ENCODE measurements at places on chromosomes 6 and 20. TPM values are rescaled to one million over a fixed set of nuclear protein-coding genes. Genes with fewer than 3 reads are reported as not detected.

MOXD1 gene
- total RNA-seq: 1.6 TPM

OPRL1 gene
- 0.48 TPM for total RNA-seq

DNA sequence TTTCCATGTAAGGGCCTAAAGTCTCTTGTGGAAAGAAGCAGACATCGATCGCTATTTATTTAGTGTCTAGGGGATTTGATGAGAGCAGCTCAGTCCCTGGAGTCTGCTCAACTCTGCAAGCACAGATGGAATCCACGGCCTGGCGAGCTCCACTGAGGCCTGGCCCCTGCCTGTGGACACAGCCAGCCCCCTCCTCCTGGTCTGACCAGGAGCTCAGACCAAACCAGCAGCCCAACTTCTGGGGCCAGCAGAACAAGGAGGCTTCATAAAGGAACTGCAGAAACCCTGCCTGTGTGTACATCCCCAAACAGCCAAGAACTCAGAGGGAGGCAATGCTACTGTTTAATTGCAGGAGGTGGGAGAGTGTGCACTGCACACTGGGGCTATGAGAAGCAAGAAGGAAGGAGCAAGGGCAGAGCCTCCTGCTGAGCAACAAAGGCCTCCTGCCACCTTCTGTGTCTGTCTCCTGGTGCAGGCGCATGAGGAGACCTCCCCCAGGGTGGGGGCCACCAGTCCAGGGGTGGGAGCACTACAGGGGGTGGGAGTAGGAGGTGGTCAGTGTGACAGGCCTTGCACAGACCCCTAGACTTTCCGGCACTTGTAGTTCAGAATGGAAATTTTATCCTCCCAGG is 3.8 kb downstream of the CST5 start:
- DNase-seq: no peak

DNA sequence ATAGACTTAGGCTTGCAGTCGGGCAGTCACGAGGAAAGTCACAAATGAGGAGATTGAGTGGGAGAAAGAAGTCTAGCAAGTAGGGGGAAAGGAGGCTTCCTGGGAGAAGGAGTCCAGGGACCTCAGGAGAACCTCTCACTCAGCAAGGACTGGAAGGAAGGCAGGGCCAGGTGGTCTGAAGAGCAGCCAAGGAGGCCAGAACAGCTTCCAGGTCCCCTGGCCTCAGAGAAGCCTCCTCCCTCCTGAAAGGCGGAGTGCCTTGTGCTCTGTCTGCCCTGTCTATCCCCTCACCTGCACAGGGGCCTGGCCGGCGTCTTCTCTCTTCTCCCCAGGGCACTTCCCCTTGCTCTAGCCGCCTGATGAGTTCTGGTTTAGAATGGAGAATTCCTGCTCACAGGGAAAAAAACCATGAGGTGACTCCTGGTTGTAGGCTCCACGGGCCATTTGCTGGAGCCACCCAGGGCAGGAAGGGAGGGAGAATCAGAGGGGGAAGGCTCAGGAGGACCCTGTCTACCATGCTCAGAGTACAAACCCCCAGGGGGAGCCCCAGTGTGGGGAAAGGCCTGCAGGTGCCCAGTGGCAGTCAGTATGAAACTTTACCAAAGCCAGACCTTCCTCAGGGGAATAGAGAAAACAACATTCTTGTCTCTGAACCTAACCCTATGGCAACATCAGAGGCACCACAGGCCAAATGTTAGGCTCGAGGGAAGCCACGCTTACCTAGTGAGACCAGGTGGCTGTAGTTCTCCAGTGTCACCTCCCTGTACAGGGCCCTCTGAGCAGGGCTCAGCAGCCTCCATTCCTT is 11.2 kb downstream of the ZNF337 start:
- DNase-seq: no peak

DNA sequence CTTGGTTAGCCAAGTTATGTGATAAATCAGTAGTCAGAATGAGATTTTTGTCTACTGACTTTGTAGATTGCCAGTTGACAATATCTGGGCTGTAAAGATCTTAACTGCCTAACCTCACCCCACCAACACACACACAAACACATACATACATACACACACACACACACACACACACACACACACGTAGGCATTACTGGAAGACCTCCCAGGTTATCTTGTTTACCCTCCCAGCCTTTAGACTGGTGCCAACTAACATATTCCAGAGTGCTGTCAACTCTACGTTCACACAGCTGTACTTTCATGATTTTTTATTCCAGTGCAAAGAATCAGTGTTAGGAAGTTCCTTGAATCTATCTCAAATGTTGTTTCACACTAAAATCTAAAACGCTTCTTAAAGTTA is 38.9 kb downstream of the BMP5 start:
- no peak for DNase-seq

DNA sequence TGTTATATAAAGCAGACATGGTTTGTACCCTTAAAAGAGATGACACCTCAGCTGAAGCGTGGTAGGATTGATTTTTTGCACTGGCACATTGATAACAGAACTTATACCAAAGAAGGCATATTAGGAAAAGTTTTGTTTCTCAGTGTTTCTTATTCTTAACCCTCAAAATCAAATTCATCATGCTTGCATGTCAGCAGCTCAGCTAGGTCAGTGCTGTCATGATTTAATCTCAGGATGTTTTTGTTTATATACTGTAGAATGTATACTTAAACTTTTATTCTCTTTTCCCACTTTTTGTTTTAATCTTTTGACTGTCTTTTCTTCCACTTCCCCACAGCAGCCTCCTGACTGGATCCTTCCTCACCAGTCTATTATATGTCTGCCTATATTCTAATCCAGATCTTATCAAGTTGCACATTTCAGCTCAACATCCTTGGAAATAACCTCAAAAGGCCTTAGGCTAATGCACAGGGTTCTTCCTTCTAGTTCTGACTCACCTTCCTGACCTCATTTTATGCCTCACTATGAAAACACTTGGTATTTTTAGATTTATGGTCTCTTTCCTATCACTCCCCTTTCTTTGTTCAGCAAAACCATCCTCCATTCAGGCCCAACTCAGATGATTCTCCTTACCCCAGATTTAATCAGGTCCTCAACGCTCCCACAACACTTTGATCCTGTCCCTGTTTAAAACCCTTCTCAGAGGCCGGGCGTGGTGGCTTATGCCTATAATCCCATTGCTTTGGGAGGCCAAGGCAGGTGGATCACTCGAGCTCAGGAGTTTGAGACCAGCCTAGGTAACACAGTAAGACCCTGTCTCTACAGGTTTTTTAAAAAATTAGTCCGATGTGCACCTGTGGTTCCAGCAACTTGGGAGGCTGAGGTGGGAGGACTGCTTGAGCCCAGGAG is 7.2 kb downstream of the HEBP2 start:
- no peak for DNase-seq

DNA sequence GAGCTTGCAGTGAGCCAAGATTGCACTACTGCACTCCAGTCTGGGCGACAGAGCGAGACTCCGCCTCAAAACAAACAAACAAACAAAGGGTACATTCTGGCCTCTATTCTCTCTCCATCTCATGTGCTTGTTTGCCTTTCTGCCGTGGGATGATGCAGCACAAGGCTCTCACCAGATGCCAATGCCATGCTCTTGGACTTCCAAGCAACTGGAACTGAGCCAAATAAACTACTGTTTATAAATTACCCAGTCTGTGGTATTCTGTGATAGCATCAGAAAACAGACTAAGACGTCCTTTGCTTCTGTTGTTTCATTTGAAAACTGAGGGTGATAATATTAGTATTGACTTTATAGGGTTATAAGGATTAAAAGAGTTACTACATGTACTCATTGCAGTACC is 3.6 kb upstream of the BRD2 start:
- DNase-seq: no peak

BHLHE23 gene
- not detected for total RNA-seq

- DNase-seq: peak; percentile 5
Observed at GRCh38 chr20:57867181-57867803, 157.5 kb upstream of the PMEPA1 start.

DNA sequence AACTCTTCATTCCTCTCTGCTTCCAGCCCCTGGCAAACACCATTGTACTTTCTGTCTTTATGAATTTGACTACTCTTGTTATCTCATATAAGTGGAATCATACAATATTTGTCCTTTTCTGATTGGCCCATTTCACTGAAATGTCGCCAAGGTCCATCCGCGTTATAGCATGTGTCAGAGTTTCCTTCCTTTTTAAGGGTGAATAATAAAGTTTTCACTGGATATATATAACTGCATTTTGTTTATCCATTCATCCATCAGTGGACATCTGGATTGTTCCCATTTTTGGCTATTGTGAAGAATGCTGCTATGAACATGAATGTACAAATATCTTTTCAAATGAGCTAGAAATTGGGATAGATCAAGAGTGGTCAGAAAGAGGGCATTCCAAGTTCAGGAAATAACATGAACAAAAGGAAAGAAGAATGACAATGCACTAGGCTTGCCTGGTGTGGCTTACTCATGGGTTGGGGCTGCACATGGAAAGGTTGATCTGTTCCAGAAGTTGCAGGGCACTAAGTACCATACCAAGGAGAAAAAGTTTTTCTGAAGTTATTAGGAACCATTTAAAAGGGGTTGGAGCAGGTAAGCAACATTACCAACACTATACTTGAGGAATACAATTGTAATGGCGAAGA is 10.0 kb upstream of the L3MBTL3 start:
- no peak for DNase-seq

Data from cardiac septum (tissue), 1 donor.